ENCODE measurements at places on chromosomes 4 and X.

- DNase-seq: no peak
Observed at GRCh38 chr4:52572936-52573485, 86.1 kb downstream of the USP46 start.

DNA sequence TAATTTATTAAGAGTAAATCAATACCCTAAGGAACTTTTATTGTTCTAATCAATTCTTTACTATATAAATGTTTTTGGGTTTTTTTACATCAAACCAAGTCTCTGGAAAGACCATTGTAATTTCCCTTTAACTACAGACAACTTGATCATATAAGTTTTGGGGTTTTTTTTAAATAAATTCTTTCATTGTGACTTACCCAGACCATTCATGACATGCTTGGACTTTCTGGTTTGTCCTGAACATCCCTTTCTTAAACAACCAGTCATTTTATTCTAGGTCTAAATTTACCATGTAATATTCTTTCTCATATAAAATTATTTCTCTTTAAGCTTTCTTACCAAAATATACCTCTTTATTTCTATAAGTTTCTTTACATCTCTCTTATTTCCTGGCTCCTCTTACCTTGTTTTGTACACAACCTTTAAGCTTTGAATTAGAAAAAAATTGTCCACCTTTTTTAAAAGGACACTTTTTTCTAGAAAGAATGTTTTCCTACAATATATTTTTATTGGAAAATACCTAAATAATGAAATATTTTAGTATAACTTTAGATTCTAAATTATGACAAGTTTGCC, 8.4 kb downstream of the CNGA1 start:
- DNase-seq: no peak

- DNase-seq: no peak
Observed at GRCh38 chr4:125704726-125705125, 390.0 kb downstream of the FAT4 start.

DNA sequence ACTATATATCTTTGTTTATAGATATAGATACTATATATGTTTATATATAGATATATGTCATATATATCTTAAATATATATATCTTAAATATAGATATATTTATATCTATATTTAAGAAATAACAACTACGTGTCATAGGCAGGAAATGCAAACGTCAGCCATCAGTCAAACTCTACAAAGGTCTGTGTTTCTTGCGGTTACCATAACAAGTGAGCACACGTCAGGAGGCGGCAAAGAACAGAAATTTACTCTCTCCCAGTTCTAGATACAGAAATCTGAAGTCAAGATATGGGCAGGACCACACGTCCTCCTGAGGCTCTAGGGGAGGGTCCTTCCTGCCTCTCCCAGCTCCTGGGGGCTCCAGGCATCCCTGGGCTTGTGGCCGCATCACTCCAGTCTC, 6.5 kb downstream of the PLCXD1 start:
- no peak for DNase-seq

DNA sequence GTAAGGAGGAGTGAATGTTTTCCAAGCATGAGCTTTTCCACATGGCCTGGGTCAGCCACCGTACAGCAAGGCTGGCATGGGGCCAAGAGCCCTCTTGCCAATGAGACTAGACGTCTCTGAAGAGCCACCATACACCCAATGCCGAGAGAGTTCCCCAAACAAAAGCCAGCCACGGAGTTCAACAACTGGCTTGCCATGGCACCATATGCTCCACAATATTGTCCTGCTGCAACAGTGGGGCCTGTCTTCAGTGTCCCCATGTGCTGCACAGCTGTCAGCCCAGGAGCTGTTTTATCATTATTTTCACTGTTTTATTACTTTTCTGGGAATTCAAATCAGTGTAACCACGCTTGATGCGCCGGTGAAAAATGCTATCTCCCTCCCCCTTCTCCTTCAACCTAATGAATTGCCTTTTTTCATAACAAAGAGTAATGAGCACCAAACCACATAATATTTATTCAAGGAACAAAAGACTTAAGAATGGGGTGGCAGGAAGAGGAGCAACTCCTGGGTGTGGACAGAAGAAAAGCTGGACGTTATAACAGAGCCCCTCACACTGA, 18.4 kb downstream of the MAML3 start:
- no peak for DNase-seq

GRCh38 chr4:169959254-169959653, 66.9 kb downstream of the MFAP3L start:
- no peak for DNase-seq

- DNase-seq: peak; percentile 31
Observed at GRCh38 chr4:20337261-20337664, 85.6 kb downstream of the SLIT2 start.

GRCh38 chr4:129223945-129224344, 128.0 kb downstream of the C4orf33 start:
- peak; percentile 32 for DNase-seq

- DNase-seq: no peak
Observed at GRCh38 chrX:49037883-49038475, 5.2 kb downstream of the TFE3 start.
